GM04504 (cell line): ENCODE measurements at places on chromosomes 1 and 21.

DNA sequence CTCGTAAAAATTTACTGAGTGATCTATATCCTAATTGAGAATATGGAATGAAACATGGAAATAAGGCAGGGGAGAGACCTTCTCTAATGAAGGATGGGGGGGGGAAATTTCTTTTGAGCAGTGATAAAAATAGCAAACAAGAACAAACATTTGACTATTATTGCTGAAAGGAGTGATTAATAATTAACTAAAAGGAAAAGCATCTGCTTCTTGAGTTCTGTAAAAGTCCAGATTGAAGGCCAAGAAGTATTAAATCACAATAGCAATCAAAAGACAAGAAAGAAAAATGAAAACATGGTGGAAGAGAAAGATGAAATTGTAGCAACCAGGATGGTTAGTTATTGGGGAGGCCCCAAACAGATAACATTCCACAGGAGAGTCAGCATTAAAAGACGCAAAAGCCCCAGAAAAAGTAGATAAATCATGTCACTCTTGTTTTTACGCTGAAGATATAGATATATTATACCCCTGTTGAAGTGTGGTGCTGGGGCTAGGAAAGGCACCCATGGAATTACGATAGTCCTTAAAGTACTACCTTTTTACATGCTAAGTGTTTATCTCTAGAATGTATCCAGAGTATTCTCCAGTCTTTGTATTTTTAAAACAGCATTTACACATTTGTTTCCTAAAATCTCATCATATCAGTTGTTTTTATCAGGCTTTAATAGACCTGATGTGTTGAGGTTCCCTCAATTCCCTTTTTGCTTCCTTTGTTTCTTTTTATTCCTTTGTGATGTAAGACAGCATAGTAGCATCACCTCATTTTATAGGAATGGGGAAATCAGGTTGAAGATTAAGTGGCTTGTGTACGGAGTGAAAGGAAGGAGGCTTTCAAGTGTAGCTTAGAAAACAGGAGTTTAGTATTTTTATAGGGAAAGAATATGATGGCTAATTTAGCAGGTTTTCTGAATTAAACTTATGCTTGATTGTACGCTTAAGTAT, 28.9 kb downstream of the DISP1 start:
- no peak for DNase-seq

DNA sequence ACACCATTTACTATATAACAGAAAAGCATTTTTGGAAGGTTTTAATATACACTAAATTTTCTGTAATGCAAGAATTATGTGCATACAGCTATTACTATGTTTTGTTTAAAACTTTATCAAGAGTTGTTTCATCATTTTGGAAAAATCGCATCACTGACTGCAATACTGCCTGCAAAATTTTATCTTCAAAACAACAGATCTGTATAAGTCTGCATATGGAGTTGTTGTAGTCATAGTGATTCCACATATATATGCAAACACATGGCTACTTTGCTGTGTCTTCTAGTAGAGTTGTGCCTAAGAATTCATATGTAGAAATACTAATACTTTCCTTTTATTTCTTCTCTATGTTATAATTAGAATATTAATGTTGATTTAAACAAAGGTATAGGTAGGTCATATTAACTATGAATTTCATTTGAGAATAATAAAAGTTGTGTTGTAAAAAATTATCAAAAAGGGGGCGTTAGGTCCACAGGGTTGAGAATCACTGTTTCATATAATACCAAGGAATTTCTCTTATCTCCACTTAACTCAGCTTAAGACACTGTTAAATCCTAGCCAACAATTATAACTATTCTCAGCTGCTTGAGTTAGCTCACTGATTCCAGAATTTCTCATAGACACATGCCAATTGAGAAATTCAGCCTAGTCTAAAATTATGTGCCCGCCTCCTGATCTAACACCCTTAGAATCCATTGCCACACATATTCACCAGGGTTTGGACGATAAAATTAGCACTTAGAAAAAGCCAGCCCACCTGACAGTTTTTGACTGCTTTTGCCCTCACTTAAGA, 22.9 kb upstream of the LAMC1 start:
- DNase-seq = no peak

DNA sequence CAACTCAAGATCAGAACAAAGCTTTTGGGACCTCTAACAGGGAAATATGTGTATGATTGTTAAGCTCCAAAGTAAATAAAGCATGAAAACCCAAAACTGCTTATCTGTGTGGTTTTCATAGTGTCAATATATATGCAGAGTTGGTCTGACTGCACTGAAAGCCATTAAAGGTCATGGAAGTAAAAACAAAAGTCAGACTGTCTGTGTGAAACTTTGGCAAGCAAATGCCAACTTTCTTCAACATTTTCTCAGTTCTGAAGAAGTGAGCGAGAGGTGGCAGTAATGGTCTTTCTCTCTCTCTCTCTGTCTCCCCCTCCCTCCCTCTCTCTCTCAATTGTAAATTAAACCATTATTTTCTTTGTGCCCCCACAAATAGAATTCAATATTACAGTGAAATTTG, 100.1 kb upstream of the S1PR1 start:
- DNase-seq = no peak

GRCh38 chr1:172112576-172112975, 271.3 kb downstream of the DNM3 start:
- no peak for DNase-seq

- no peak for DNase-seq
These were observed 22.3 kb downstream of the NOL9 start for GRCh38 chr1:6531996-6532395.

GRCh38 chr1:61058483-61059245, 23.7 kb upstream of the NFIA start:
- DNase-seq = no peak

DNA sequence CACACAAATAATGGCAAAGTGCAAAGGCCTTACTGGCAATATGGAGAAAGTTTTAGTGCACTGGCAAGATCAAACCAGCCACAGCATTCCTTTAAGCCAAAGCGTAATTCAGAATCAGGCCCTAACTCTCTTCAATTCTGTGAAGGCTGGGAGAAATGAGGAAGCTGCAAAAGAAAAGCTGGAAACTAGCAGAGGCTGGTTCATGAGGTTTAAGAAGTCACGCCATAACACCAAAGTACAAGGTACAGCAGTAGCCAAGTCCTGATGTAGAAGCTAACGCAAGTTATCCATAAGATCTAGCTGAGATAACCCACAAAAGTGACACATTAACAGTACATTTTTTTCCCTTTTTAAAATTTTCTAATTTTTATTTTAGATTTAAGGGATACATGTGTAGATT, 57.1 kb downstream of the SLC27A3 start:
- DNase-seq = no peak

DNA sequence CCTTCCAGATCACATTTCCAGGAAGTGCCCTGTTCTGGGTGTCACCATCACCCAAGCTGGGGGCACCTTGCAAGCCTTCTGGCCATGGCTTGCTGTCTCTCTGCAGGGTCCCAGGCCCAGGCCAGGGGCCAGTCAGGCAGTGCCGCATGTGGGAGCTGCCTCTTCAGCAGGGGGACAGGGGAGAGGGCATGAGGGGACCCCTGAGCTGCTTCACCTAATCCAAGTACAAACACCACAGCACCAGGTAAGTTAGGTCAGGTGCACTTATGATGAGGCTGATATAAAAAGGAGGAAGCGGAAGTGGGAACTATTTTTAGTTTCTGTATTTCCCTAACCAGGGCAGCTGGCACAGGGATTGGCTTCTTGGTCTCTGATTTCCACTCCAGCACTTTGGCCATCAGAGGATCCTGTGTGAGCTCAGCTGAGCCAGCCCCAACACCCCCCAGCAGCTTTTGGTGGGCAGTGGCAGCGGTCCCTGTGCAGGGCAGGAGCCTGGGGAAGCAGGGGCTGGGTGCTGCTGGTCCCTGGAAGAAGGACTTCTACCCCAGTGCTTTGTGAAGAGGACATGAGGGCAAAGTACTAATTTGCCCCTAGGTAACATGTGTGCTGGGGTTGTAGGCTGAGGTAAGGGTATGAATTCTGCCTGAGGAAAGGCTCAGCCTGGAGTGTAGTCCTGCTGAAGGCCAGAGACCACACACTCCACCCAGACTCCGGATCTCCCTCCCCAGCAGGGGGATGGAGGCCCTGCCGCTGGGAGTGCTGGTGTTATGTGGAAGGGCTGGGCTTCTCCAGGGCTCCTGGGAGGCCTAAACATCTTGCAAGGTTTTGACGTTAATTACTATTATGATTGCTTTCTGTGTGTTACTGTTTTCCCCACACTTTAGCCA, 3.3 kb upstream of the PCBP3 start:
- DNase-seq = no peak

DNA sequence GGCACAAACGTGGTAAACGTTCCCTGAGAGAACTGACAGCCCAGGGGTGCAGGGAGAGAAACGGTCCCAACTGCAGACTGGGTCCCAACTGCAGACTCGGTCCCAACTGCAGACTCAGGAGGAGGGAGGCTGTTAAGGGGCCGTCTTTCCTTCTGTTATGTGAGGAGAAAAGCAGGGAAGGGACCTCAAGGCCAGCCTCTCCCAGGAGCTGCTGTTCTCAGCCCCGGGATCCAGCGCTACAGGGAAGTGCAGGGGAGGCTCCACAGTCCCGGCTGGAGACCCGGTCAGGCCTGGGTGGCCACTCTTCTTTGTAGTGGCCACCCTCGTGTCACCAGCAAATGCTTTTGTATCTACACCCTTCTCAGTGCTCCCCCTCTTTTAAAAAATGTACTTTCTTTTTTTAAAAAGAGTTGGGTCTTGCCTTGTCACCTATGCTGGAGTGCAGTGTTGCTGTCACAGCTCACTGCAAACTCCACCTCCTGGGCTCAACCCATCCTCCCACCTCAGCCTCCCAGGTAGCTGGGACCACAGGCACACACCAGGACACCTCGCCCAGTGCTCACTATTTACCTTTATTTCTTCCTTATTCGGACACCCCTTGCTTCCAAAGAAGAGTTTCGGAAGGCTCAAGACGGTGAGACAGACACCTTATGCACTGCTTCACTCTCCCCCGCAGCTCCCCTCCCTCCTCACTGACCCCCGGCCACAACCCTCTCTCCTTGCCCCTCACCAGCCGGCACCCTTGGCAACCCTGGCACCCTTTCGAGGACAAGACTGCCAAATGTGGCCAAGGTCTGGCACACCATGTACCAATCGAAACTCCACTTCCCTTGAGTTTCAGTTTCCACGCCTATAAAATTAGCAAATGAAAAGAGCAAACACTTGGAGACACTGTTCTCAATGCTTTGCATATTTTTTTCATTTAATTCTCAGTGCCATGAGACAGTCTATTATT, 21.8 kb downstream of the CAPN2 start:
- DNase-seq = no peak

- no peak for DNase-seq
These were observed 453.2 kb upstream of the DEPDC1 start for GRCh38 chr1:68950036-68950435.

GRCh38 chr1:232635778-232636356, 5.9 kb upstream of the SIPA1L2 start:
- no peak for DNase-seq

GRCh38 chr1:28143496-28144202, 32.8 kb downstream of the PTAFR start:
- no peak for DNase-seq

GRCh38 chr1:101453844-101454243, 217.0 kb downstream of the S1PR1 start:
- no peak for DNase-seq

- no peak for DNase-seq
These were observed 34.9 kb downstream of the CHML start for GRCh38 chr1:241605146-241605805.

- DNase-seq = no peak
These were observed 20.7 kb upstream of the GNG4 start for GRCh38 chr1:235670157-235670776.

- no peak for DNase-seq
These were observed 140.4 kb downstream of the COP1 start for GRCh38 chr1:176066709-176067108.

DNA sequence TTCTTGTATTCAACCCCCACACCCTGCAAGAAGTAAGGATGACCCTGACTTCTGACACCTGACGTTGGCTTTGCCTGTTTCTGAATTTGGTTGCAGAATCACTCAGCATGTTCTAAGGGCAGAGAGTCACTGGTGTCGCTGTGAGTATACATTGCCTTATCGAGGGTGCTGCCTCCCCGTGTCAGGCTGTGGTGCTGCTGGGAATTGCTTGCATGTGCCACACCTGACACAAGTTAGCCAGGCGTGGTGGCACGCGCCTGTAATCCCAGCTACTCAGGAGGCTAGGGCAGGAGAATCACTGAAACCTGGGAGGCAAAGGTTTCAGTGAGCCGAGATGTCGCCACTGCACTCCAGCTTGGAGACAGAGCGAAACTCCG, 45.9 kb downstream of the WDR4 start:
- DNase-seq = no peak

GRCh38 chr21:30434033-30434631, 4.1 kb downstream of the KRTAP13-4 start:
- no peak for DNase-seq

DNA sequence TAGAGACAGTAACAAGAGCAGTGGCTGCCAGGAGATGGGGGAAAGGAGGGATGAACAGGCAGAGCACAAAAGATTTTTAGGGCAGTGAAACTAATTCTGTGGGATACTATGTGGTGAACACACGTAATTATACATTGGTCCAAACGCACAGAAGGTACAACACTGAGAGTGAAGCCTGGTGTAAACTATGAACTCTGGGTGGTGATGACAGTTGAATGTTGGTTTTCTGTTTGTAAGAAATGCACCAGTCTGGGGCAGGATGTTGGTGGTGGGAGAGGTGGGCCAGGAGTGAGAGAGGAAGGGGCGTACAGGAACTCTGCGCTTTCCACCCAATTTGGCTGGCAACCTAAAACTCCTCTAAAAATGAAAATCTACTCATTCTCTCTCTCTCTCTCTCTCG, 50.2 kb upstream of the TIAM1 start:
- DNase-seq = no peak

DNA sequence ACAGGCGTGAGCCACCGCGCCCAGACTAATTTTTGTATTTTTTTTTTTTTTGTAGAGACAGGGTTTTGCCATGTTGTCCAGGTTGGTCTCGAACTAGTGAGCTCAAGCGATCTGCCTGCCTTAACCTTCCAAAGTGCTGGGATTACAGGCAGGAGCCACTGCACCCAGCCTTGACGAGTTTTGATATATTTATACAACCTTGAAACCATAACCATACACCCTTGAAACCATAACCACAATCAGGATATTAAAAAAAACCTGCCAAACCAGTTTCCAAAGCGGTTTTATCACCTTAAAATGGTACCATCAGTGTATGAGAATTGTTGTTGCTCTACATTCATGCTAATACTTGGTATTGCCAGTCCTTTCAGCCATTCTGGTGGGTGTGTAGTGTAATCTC, 3.7 kb upstream of the PHACTR4 start:
- no peak for DNase-seq
